ENCODE measurements at places on chromosomes 2 and 18.

- no peak for DNase-seq
Observed at GRCh38 chr2:188884517-188884916, 89.7 kb upstream of the COL3A1 start.

- DNase-seq = no peak
Observed at GRCh38 chr2:47203995-47204394, 48.9 kb upstream of the STPG4 start.

DNA sequence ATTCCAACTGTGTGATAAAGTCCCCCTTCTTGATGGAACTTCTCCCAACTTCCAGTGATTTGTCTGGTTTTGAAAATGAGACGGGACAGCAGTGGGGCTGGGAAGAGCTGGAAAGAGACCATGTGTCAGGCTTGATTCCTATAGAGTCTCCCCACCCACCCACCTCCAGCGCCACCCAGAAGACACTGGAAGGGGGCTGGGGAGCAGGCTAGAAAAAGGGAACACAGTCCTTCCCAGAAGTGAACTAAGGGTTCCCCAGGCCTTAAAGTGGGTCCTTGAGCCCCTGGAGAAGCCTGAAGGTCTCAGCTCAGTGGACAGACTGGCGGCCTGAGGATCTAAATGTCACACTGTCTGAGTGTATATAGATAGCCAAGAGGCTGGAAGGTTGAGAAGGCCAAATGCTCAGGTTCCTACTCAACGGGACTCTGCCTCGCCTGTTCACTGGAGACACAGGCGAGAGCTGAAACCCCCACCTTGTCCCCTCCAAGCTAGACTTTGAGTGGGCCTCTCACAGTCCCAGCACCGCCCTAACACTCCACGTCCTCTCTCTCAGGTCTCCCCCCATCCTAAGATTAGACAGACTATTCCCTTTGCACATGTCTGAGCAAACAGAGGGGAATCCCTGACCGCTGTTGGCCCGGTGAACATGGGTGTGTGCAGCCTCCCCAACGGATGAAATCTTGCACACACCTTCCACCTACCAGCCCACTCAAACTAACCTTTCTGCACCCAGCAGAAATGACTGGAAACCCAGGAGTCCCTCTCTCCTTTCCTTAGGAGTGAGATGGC, 1.6 kb downstream of the PKDCC start:
- no peak for DNase-seq

DNA sequence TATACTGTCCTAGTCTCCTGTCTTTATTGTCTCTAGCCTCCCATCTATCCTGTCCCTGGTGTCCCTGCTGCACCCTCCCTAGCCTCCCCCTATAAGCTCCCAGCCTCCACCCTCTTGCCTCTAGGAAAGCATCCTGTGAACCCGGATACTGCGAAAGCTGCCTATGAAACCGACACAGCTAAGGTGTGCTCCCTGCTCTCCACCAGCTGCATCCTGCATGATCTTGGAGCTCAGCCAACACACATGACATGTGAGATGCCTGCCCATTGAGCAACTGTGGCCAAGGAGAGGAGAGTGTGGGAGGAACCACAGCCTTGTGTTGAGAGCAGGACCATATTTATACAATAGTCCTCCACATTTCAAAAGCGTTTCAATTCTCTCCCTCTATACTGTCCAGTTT, 187.1 kb downstream of the ZBTB7C start:
- peak; percentile 47 for DNase-seq

GRCh38 chr2:234494361-234495250, 2.3 kb downstream of the ARL4C start:
- no peak for DNase-seq

DNA sequence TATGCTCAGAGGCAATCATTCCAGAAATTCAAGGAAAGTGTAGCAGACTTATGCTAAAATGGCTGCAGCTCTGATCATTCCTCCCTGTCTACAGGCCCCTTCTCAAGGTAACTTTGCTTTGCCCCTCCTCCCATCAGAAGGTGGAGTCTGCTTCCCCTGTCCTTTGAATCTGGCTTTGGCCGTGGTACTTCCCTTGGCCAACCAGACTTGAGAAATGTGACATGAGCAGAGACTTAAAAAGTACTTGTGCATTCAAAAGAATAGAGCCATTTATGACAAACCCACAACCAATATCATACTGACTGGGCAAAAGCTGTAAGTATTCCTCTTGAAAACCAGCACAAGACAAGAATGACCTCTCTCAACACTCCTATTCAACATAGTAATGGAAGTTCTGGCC, 59.5 kb upstream of the NCKAP5 start:
- DNase-seq = no peak

DNA sequence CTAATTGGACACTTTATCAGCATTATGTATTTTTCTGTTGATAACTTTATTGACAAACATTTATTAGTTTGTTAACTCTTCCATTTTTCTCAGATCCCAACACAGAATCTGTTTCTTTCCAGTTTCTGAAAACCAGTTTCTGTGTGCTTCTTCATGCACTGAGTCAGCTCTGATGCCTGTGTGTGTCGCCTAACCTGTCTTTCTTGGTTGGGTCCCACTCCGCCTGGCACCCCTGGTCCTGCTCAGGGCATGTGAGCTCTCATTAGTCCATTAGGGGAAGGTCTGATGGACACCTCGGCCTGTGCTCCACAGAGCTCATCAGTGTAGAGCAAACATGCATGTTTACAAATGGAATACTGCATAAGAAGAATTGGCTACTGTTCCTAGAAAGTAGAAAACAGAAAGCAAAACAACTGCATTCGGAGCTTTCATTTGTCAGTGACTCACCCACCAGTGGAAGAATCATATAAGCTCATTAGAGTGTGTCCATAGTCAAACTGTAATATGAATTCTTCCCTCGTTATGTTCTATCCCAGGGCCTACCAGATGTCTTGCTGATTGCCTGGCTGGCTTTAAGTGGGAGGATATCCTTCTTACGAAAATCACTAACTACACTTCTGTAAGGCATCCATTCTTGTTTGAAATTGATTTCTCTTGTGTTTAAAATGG, 137.7 kb downstream of the SNTG2 start:
- no peak for DNase-seq

- DNase-seq = no peak
Observed at GRCh38 chr18:24482821-24483220, 22.4 kb downstream of the HRH4 start.

DNA sequence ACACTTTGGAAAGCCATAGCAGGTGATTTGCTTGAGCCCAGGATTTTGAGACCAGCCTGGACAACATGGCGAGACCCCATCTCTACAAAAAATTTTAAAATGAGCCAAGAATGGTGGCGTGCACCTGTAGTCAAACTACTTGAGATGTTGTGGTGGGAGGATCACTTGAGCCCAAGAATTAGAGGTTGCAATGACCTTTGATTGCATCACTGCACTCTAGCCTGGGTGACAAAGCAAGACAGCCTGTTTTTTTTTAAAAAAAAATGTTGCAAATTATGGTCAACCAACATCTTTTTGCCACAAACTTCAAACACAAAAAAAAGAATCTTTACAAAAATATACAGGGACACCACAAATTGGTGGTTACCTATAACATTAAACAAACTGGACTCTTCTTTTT, 40.3 kb downstream of the MEX3C start:
- no peak for DNase-seq

GRCh38 chr2:160931531-160931930, 228.7 kb upstream of the TANK start:
- DNase-seq = no peak

- DNase-seq = no peak
Observed at GRCh38 chr2:23299476-23300195, 85.3 kb upstream of the KLHL29 start.

DNA sequence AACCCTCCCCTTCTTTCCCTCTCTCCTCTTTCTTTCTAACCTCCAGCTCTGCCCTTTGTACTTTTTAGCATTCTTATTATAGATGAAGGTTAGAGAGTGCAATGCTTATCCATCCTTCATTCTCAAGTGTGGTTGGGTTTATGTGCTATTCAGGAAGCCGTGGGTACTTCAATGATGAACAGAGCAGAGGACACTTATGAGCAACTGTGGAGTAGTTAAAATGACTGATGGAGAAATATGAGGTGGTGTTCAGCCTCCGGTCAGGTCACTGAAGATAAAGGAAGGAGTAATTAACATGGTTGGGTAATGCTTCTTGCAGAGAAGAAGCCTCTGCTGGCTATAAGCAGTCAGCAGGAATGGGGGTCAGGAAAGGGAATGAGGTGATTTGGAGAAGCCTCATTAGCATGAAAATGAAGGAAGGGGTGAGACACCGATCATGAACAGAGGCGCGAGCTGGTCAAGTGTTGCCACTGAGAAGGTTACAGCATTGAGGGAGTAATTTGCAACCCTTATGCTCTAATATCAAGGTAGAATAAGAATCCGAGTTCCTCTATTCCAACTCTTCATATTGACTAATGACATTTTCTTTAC, 174.7 kb downstream of the LPIN1 start:
- DNase-seq = no peak

DNA sequence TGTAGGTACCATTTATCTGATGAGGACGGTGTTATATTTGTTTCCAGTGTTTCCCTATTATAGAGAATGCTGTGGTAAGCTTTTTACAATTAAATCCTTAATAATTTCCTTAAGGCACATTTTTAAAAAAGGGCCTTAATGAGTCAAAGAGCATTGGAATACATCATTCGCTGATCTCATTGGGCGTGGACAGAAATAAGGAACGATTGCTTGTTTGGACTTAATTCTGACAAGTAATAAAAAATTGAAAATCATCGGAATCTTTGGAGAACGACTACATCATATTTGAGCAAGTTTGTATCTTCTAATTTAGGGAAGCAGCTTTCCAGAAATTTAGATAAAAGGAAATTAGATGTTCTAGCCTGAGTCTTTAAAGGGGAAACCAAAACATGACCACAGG, 11.3 kb downstream of the AGPS start:
- DNase-seq = no peak

GRCh38 chr2:35538796-35539195, 816.8 kb upstream of the CRIM1 start:
- DNase-seq = no peak

- no peak for DNase-seq
Observed at GRCh38 chr2:86331384-86331783, 6.0 kb downstream of the REEP1 start.

DNA sequence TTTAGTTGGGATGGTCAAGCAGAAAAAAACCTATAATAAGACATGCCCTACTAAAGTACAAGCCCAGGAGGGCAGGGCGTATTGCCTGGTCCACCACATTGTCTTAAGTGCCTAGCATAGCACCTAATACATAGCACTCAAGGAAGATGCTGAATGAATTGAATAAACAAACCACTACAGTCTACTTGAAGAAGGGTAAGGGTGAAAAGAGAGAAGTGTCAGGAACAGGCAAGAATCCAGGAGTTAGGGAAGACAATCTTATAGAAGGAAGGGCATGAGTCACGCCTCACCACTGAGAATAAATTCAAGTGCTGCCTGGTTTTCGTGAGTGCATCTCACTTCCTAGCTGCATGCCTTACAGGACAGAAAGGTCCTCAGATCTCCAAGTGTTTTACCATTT, 13.9 kb downstream of the SLC19A3 start:
- no peak for DNase-seq

- DNase-seq = no peak
Observed at GRCh38 chr18:34694591-34695165, 15.4 kb upstream of the DTNA start.

DNA sequence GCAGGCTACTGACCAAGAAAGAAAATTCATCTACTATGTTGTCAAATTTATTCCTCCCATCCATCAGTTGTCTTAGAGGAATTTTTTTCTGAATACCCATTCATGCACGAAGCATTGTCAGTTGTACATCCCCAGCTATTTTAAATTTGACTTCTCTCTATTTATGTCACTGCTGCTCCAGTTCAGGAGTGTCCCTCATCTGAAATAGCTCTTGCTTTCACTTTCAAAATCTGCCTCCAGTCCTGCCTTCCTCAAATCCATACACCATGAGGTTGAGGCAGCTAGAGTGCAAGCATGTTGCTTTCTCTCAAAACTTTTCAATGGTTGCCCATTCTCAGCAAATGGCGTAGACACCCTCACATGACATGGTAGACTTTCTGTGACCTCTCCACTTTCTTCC, 335.4 kb upstream of the CDH2 start:
- DNase-seq = no peak

- DNase-seq = no peak
Observed at GRCh38 chr2:123419976-123420375, 605.1 kb upstream of the CNTNAP5 start.

DNA sequence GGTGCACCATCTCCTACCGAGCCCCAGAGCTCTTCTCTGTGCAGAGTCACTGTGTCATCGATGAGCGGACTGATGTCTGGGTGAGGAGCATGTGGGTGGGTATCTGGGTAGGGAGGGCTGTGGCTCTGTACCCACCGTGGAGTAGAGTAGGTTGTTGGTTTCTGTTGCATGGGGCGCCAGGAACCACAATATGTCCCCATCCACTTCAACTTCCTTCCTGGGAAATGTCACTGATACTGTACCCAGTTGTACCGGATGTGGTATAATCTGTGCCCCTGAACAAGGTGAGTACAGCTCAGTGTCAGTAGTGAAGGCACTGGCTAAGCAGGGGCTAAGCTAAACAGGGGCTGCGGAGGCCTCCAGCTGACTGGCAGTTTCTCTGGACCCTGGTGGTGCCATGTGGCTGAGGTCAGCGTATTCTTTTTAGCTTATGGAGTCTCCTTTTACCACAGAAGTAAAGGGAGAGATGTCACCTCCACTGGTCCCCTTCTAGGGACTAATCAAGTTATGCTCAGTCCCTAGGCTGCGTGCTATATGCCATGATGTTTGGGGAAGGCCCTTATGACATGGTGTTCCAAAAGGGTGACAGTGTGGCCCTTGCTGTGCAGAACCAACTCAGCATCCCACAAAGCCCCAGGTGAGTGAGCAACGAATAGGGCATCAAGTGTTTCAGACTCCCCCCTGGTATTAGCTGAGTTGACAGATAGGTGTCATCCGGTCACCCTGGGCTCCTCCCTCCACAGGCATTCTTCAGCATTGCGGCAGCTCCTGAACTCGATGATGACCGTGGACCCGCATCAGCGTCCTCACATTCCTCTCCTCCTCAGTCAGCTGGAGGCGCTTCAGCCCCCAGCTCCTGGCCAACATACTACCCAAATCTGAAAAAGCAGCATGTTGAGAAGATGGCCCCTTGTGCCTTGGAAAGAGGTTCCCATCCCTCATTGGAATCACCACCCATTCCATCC, 2.7 kb downstream of the STK16 start:
- peak; percentile 83 for DNase-seq

DNA sequence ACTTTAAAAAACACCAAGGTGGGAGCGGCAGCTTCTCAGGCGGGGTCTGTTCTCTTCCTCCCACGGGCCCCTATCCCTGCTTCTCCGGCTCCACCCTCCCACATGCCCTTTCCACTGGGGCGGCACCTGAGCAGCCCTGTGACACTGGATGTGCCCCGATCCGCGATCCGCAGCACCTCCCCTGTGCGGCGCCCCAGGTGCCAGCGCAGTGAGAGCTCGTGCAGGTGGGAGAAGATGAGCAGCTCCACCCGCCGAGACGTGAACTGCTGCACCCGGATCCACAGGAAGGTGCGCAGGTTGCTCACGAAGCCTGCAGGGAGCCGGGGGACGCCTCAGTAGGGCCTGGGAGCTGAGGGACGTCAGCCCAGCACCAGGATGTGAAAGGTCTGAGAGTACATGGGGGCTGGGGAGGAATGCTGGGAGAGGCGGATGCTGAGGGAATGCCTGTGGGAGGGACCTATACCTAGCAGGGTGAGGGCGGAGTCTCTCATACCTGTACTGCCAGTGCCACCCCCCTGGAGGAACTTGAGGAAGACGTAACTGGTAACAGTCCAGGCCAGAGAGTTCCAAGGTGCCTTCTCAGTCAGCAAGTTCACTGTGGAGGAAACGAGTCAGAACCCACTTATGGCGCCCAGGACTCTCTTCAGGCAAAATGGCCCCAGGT, 2.8 kb downstream of the ABCB6 start:
- no peak for DNase-seq

- DNase-seq = no peak
Observed at GRCh38 chr2:11554399-11554716, 20.5 kb downstream of the GREB1 start.

Measured in activated CD4-positive, alpha-beta memory T cell treated with anti-CD3 and anti-CD28 coated beads for 36 hours (primary cell).